Stimulated activated CD4-positive, alpha-beta T cell treated with anti-CD3 and anti-CD28 coated beads, Interleukin-12 subunit alpha, Interleukin-12 subunit beta, amount 100 ng/mL, for 24 hours (primary cell): ENCODE measurements at places on chromosomes 1 and 21.

- DNase-seq, result no peak
Observed at GRCh38 chr1:8458607-8459006, 140.7 kb downstream of the SLC45A1 start.

GRCh38 chr1:229507502-229507901 lies 639 bp downstream of the NUP133 start:
- DNase-seq, result no peak

DNA sequence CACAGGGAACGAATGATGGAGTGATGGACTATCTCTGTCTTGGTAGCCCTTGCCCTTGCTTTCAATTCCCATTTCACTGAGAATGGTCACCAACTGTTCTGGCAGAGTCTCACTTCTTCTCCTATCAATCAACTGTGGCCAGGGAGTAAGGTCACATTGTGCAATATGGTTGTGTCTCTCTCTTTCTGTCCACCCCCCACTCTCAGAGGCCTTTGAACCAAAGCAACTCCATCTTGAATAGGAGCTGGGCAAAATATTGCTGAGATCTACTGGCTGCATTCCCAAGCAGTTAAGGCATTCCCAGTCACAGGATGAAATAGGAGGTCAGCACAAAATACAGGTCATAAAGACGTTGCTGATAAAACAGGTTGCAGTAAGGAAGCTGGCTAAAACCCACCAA lies 36.7 kb downstream of the NTMT2 start:
- DNase-seq, result no peak

DNA sequence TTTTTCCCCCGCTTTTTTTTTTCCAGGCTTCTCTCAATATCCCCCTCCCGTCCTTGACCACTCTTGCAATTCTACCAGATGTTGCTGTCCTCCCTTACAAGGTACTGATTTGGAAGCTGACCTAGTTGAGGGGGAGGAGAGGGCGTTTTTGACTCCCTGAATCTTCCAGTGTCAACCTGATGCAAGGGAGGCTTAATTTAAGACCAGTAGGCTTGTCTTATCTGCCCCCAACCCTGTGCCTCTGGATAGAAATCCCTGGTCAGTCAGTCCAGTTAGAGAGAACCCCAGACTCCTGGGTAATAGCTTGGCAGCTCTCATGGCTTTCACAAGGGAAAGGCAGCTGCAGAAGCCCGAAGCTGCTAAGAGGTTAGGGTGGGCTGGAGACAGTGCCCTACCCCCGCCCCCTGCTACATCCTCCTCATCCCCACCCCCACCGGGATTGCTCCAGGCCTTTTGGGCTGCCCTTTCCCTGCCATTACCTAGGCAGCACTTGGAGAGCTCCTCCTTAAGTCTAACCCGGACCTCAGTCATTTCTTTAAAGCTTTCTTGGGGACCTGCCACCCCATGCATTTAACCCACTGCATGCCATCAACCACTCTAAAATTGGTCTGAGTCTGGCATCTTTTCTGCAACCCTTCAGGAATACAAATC lies 3.6 kb downstream of the ACKR1 start:
- DNase-seq, result no peak

GRCh38 chr1:209490013-209490412 lies 93.5 kb upstream of the CAMK1G start:
- no peak for DNase-seq

GRCh38 chr21:37060296-37060695 lies 12.6 kb downstream of the PIGP start:
- no peak for DNase-seq

GRCh38 chr1:23915466-23915865 lies 2.3 kb upstream of the CNR2 start:
- DNase-seq, result no peak

- DNase-seq, result no peak
Observed at GRCh38 chr1:2862814-2863647, 61.5 kb upstream of the TTC34 start.

- no peak for DNase-seq
Observed at GRCh38 chr21:44617071-44617501, 5.2 kb downstream of the KRTAP10-8 start.

DNA sequence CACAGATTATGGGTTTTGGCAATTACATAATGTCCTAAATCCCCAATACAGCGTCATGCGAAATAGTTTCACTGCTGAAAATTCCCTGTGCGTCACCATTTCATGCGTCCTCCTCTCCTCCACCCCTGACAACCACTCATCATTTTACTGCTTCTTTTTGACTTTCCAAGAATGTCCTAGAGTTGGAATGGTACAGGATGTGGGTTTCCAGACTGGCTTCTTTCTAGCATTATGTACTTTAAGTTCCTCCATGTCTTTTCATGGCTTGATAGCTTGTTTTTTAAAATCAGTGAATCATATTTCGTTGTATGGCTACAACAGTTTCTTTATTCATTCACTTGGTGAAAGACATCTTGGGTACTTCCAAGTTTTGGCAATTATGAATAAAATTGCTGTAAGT lies 7.4 kb downstream of the NBPF3 start:
- DNase-seq, result no peak

- DNase-seq, result no peak
Observed at GRCh38 chr21:17783481-17784179, 35.5 kb downstream of the C21orf91 start.

- no peak for DNase-seq
Observed at GRCh38 chr1:39490596-39491145, 765 bp upstream of the BMP8A start.

GRCh38 chr1:116493036-116493435 lies 77.8 kb downstream of the CD58 start:
- no peak for DNase-seq

DNA sequence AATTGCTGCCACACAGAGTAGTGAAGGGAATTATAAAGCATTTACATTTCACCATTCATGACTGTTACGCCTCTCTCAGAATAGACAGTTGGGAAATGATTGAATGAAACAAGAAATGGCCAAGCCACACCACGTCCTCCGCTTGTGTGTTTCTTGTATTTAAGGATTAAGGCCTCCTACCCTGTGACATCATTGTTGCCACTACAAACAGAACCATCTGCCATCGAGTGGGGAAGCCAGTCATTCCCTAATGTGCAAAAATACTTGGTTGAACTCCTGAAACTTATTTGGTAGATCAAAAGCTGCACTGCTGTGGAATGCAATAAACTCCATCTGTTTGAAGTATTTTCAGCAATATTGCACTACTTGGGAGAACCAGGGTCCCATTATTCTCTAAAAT lies 99.0 kb upstream of the C1orf105 start:
- DNase-seq, result no peak
